Camera-type eye (tissue), 1 donor: ENCODE measurements at places on chromosomes 2 and 18. TPM values are rescaled to one million over a fixed set of nuclear protein-coding genes. Genes with fewer than 3 reads are reported as not detected.

LGALSL gene
- total RNA-seq = 42.2 TPM

TMEM37 gene
- 5.1 TPM for total RNA-seq

FAM124B gene
- total RNA-seq = 8.2 TPM

R3HDM1 gene
- 51.5 TPM for total RNA-seq

IL1RN gene
- 10.3 TPM for total RNA-seq

IL1R1 gene
- total RNA-seq = 19.4 TPM

LOXHD1 gene
- 0.77 TPM for total RNA-seq

TTC27 gene
- total RNA-seq = 33.1 TPM

GCG gene
- 0.99 TPM for total RNA-seq
